Stimulated activated CD8-positive, alpha-beta memory T cell treated with anti-CD3 and anti-CD28 coated beads, Interleukin-15, amount 100 ng/mL, for 48 hours (primary cell): ENCODE measurements at places on chromosomes 5 and 9.

DNA sequence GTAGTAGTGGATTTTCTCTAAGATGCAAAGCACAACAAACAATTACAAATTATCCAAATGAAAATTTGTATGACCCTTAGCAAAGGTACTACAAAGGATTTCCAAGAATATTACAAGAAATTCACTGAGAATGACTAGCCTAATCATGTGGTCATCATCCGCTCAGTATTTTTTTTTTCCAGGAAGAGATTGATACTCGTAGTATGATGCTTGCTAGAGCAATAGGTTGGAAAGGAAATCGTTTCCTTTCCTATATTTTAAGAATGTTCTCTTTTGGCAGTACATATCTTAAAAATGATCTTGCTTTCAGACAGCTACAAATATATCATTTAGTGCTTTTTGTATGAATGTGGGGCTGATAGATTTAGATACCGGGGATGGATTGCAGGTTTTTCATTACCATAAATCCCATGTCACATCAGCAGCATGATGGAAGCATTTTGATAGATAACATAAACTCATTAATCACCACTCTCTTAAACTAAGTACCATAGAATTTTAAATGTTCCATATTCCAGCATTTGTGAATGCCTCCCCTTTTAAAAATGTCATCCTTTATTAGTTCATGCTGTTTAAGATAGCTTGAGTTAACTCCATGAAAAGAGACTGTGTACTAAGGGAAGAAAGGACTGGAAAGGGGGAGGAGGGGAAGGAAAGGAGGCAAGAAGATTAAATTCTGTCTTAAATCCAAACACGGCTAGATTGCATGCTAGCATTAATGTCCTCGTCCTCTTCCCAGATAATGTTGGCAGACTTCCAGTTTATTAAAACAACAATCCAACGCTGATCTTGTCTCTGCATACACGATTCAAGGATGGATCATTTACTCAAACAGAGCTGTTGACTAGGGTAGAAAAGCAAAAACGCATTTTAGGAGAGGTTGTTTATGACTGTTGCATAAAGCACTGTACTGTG, 311.7 kb upstream of the ZNF608 start:
- no peak for DNase-seq

DNA sequence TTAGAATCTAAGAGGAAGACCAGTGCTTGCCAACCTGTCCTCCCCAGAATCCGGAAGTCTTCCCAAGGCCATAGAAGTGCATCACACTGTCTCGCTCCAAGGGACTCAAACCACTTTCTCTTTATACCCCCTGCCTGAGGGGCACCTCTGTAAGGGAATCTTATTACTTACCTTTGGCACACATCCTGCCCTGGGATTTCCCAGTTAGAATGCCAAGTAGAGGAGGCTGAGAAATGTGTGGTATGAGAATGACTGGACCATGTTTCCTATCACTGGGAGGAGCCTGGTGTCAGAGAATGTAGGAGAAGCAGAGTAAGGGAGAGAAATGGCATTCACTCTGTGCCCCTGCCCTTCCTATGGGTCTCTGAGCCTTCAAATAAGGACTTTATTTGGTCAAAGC, 85.8 kb downstream of the AOPEP start:
- DNase-seq, result no peak

DNA sequence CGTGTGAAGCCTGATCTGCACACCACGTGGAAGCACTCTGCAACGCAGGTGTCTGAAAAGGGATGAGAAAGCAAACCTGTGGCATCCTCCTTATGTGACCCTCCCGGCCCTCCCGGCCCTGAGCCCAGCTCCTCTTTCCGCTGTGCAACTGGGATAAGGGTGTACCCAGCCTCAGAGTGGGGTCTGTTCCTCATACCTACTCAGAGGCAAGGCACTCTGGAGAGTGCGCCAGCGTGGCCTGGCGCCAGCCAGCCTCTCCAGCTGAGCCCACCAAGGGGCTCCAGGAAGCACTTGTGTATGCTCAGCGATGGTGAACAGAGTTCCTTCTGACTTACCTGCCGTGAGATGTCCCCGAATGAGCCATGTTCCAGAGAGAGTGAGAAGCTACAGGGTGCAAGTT, 102.8 kb downstream of the IRX1 start:
- DNase-seq, result no peak

- no peak for DNase-seq
These were observed 50.6 kb downstream of the NREP start for GRCh38 chr5:111706345-111706744.

DNA sequence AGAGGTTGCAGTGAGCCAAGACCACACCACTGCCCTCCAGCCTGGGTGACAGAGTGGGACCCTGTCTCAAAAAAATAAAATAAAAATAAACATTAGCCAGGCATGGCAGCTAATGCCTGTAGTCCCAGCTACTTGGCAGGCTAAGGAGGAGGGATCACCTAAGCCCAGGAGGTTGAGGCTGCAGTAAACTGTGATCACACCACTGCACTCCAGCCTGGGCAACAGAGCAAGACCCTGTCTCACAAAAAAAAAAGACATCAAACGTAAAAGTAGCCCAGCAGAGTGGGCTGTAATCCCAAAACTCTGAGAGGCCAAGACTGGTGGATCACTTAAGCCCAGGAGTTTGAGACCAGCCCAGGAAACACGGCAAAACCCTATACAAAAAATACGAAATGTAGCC, 19.0 kb downstream of the UIMC1 start:
- no peak for DNase-seq

DNA sequence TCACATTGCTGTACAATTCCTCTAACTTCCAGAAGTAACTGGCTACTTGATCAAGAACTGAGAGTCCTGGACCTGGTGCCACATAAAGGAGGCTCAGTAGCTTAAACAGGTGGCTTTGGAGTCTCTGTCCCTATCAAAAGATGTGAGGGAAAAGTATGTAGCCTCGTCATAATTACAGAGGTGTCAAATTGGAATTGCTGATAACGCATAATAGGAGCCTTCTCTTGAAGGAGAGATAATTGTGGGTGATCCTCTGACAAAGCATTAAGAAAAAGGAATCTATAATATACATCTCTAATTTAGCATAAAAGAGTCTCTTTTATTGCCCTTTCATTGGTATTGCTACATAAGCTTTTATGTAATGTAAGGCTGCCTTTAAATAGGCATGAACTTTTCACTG, 1246.4 kb upstream of the CDH9 start:
- DNase-seq, result no peak

- DNase-seq, result no peak
These were observed 44.5 kb upstream of the SLC6A19 start for GRCh38 chr5:1156754-1157460.

DNA sequence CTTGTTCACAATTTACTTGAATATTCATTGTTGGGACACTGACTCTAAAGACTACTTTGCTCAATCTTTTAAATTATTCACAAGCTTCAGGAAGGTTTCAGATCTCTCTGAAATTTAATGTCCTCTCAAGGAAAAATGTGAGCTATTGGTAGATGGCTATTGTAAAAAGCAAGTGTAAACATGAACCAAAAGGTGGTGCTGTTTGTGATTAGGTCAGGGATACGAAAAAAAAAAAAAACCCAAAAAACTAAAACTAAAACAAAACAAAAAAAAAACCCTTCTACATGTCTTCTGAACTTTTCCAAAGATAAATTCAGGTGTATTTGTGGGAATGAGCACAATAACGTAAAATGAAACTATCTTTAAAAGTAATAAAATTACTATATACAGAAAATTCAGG, 193.8 kb downstream of the SLF1 start:
- no peak for DNase-seq

DNA sequence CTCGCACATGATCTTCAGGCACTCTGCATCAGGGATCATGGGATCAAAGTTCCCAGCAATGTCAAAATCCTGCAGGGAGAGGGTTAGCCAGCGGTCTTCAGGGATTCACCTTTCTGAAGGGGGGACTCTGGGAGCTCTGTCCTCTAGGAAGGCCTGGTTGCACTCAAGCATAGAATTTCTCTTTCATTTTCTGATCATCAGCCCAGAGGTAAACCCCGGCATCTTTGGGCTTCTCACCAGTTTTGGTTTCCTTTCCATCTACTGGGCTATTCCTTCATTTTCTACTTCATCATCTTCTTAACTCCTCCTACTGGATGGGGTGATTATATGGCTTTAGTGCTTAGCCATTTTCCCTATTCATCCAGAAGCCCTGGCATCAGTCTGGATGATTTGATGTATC, 4.6 kb upstream of the DND1 start:
- no peak for DNase-seq

DNA sequence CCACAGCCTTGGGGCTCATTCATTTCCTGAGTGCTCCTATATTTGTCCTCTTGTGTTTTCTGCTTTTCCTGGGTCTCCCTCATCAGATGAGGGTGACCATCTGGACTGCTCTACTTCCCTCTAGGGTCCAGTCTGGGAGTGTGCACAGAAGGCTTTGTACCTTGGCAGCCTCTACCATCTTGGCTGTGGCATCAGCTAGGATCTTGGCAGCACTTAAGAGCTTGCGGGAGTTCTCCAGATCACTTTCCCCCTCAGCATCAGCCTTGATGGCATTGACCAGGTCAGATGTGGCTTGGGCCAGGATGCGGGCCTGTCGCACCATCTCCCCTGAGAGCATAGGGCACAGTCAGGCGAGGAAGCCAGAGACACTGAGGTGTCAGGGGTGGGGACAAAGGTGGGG, 15.8 kb downstream of the TLN1 start:
- no peak for DNase-seq

- no peak for DNase-seq
These were observed 3.8 kb downstream of the PCDH1 start for GRCh38 chr5:141874262-141874964.

- DNase-seq, result no peak
These were observed 219.6 kb downstream of the ADAMTS6 start for GRCh38 chr5:65262096-65262495.

- DNase-seq, result no peak
These were observed 116.0 kb downstream of the PSD2 start for GRCh38 chr5:139911425-139912120.

DNA sequence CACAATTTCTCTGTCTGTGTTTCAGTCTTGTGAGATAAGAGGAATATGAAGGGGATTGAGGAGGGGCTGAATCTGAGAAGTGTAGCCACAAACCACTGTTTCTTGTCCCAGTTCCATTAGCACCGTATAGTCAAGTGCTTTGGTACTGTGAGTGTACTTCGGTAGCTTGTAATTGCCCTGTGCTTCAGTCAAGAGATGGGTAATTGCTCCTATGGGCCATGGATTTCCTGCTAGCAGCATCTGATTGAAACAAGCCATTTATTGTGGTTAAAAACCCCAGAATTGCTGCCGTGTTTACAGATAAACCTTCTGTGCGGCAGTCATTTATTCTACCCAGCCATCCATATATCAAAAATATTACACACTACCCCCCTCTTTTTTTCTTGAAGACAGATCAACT, 98.6 kb downstream of the MAT2B start:
- no peak for DNase-seq

GRCh38 chr9:133331221-133331620, 4.8 kb downstream of the SURF6 start:
- DNase-seq, result no peak

GRCh38 chr9:82354279-82354659, 365.7 kb downstream of the SPATA31D1 start:
- DNase-seq, result no peak

DNA sequence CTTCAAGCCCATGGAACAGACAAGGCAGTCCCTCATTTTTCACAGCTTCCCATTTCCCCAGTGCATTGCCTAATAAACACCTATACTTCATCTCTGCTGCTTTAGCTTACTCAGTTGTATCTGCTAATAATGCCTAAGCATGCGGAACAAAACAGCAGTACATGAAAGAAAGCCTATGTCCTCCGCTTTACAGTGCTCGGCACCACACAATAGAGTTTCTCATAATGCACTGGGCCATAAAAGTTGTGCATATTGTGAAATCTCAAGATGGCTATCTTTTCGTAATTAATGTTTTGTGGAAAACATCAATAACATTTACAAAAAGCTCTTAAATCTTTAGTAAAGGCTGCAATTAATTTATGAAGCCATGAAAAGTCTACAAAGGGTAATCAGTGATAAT, 69.3 kb downstream of the DENND1A start:
- DNase-seq, result no peak

- no peak for DNase-seq
These were observed 277.8 kb upstream of the FBXL7 start for GRCh38 chr5:15222156-15222555.

- DNase-seq, result no peak
These were observed 80.3 kb downstream of the OSMR start for GRCh38 chr5:38926121-38926520.

DNA sequence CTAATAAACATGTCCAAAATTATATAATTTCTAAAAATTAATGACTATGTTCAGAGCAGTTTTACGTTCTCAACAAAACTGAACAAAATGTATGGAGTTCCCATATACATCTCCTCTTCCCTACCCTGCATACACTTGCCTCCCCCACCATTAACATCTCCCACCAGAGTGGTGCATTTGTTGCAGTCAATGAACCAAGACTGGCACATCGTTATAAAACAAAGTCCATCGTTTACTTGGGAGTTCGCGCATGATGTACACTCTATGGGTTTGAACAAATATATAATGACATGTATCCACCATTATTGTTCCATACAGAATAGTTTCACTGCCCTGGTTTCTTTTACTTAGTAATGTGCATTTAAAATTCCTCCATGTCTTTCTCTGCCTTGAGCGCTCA, 130.1 kb downstream of the APBA1 start:
- no peak for DNase-seq

DNA sequence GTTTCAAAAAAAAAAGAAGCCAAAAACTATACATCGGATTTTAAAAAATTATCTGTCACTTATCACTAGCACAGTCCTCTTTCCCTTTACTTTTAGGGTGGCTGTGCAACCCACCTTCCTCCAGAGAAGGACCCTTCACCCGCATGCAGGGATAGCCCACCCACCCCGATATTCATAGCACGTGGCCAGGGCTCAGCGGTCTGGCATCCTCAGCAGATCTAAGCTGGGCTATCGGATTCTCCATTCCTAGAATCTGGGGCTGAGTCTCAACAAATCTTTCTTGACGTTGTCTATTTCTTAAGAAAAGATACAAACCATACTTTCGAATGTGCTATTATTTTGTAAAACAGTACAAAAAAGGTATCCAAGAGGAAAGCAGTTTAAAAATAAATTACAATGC, 70.9 kb downstream of the MYO10 start:
- no peak for DNase-seq

GRCh38 chr5:143244990-143245389, 158.5 kb downstream of the NR3C1 start:
- DNase-seq, result no peak

GRCh38 chr5:133469846-133470245, 142.5 kb downstream of the FSTL4 start:
- DNase-seq, result no peak

- DNase-seq, result no peak
These were observed 413.4 kb upstream of the SLC30A5 start for GRCh38 chr5:68680366-68680765.

DNA sequence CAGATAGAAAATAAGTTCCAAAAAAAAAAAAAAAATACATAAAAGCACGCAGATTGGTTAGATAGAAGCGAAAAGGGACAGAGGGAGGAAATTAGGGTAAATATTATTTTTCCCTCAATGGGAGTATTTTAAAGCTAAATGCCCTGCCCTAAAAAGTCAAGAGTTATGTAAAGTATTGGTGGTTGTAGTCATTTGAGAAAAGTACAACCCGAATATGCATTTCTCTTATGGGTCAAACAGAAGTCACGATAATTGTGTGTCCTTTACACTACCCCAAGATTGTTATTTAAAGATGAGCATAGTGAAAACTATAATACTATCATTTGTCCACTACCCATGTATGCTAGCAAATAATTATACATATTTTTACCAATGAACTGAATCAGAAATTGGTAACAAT, 368.7 kb downstream of the NDUFS4 start:
- no peak for DNase-seq
